ENCODE measurements at places on chromosomes 12 and 14. TPM values are rescaled to one million over a fixed set of nuclear protein-coding genes. Genes with fewer than 3 reads are reported as not detected.

Gene CTSG
- not detected for total RNA-seq

Gene SCN8A
- total RNA-seq, result 1.3 TPM

Gene OGFOD2
- total RNA-seq, result 16.4 TPM

Gene FAM186B
- 0.11 TPM for total RNA-seq

Gene CD9
- 232 TPM for total RNA-seq

Gene PTPRR
- total RNA-seq, result 0.18 TPM

Gene TAS2R13
- total RNA-seq, result not detected

Gene CMAS
- 46.9 TPM for total RNA-seq

Gene PTPRO
- total RNA-seq, result not detected

Gene RERG
- 0.18 TPM for total RNA-seq

Gene ISM2
- total RNA-seq, result 0.38 TPM
